Fibroblast of skin of left quadriceps (primary cell): ENCODE measurements at places on chromosomes 4 and X.

- DNase-seq: no peak
Measured at GRCh38 chrX:20743046-20743445, 476.3 kb upstream of the RPS6KA3 start.

- no peak for DNase-seq
Measured at GRCh38 chr4:81482326-81482725, 10.6 kb upstream of the RASGEF1B start.

- no peak for DNase-seq
Measured at GRCh38 chr4:177228599-177228998, 81.1 kb upstream of the NEIL3 start.

DNA sequence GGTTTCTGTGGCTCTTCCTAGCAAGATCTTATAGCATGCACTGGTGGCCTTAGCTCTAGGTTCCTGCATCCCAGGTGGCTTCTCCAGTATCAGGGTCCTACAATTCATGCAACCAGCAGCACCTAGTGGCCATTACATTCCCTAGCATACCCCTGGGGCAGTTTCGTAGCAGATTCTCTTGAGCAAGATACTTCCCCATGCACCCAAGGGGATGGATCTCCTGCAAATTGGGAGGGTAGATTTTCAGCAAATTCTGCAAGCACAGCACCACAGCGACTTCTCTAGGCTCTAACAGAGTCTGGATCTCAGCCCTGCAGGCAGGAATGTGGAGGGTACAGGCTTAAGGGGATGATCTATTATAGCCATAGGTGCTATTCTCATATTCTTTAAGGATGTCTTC lies 13.1 kb upstream of the SLC9B1 start:
- no peak for DNase-seq

DNA sequence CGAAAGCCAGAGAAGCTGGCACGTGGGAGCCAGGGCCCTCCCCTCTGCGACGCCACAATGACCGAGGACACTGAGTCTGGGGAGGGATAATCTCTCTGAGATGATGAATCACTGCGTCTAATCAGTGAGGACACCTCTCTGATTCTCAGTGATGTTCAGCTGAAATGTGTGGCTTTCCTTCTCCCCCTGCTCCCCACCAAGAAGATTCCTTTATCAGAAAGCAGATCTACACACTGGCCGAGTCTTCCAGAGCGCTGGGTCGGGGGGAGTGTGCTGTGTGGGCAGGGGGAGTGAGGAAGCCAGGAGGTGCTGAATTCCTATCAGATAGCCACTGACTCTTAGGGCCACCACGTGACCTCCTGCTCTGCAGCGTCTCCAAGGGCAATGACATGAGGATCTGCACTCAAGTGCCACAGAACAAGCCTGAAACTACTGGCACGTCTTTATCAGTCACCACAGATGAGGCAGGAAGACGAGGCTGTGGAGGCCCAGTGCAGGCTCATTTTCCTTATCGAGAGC lies 89.2 kb downstream of the GATB start:
- no peak for DNase-seq

- DNase-seq: no peak
Measured at GRCh38 chr4:104128850-104129213, 365.9 kb downstream of the CXXC4 start.

GRCh38 chr4:186725469-186726425 lies 2.1 kb upstream of the FAT1 start:
- peak; percentile 71 for DNase-seq

DNA sequence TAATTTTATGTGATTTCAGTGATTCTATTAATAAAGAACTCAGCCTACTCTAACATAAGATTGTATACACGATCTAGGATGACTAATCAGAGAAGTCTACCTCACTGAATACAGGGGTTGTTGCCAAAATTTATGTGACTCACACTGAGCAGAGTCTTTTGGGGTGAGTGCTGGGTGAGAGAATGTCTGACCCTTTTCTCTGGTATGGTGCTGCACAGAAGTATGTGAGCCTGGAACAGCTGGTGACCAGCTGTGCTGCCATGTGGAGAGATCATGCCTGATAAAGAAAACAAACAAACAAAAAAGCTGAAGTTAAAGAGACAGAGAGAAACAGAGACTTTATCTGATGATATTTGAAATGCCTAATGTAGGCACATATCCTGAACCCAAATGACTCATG lies 618.1 kb upstream of the GRIA3 start:
- peak; percentile 95 for DNase-seq

GRCh38 chr4:69239557-69240168 lies 25.1 kb upstream of the UGT2B11 start:
- no peak for DNase-seq

DNA sequence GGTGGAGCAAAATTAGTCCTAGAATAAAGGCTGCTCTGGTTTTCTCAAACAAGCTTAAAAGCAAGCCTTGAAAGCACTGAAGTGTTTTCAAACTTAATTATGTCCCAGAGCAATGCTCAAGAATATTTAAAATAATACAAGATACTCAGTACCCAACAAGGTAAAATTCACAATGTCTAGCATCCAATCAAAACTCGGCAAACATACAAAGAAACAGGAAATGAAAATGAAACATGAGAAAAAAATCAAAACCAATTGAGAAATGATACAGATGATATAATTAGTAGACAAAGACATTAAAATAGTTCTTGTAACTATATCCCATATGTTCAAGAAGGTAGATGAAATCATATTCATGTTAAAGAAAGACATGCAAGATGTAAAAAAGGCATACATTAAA lies 45.0 kb upstream of the MAML3 start:
- DNase-seq: no peak

DNA sequence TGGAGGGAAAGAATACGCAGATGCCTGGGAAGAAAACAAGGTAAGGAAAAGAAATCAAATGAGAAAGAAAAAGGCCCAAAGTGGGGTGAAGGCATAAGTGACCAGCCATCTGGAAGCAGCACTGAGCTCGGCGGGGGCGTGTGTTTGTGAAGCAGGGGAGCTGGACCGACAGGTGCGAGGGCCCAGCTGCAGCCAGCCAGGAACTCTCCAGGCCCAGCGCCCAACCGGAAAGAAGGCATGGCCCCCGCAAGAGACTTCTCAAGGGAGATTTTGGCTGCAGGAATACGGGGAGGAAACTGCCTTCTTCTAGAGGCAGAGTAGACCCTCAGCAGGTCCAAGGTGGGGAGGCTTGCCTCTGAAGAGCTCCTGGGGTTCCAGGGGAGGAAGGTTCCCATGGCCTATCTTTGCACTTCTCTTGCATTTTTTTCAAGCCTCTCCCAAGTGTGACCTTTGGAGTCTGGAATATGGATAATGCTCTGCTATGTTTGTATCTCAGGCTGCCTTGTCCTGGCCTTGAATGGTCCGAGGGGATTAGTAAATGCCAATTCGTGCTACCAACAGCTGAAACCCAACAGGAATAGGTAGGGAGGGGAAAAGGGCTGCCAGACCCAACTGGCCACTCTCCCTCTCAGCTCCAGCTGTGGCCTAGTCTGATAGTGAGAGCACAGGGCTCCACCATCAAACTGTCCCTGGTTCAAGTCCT lies 10.8 kb upstream of the CITED1 start:
- DNase-seq: no peak

GRCh38 chrX:47751670-47752069 lies 85.0 kb upstream of the ZNF81 start:
- DNase-seq: no peak

GRCh38 chr4:111234939-111235338 lies 612.1 kb upstream of the PITX2 start:
- no peak for DNase-seq

GRCh38 chrX:19964017-19964710 lies 26.7 kb downstream of the BCLAF3 start:
- DNase-seq: no peak

DNA sequence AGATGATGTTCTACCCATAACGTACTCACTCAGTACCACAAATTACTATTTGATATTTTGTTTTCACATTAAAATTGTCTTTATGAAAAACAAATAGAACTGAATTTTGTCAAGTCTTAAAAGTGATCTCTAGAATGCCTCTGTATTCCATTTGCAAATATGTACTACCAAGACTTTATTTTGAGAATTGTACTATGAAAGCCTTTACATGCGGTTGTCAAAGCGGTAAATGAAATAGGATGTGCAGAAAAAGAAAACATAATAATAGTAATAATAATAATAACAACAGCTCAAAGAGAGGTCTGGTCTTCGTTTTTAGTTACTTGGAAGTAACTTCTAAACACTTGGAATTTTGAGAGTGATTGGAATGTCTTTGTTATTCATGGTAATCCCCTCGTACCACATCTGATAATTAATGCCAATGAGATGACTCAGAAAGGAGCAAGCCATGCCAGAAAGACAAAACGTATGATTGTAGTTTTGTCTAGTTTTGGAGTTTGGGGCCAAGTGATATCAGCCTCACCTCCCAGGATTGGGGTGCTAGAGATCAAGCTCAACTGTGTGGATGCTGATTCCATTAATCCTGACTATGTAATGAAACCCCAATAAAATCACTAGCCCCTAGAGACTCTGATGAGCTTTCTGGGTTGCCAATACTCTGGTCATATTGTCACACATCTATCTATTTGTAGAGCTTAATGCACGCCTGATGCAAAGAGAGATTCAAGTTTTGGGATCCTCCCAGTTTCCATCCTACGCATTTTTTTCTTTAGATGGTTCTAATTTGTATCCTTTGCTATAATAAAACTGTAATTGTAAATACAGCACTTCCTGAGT lies 20.2 kb upstream of the CTSO start:
- peak; percentile 55 for DNase-seq

DNA sequence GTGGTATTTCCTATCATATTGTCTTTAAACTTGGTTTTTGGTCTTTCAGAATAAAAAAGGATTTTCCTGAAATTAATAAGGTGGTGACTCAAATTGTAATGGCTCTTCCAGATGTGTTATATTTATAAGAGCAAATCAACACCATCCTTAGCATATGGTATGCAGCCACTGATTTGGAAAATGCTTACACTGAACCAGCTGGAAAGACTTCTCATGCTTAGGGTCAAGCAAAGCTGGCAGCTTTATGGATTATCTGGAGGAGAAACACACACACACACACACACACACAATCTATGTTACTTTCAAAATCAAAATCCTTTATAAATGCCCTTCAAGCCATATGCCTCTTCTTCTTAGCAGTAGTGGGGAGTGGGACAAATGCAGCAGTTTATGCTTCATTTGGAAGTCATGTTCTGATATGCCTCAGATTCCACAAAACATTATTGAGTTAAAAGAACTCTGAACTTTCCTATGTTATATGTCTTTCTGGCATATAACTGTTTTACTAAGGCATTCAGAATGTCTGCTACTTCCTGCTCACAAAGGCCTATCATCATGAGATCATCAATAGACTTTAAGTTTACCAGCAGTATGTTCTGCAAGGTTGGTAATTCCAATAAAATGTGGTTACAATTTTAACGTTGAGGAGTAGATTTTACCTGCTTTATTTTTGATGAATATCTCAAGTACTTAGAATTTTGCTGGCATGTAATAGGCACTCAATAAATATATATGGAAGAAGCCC lies 72.9 kb upstream of the PRDM5 start:
- DNase-seq: no peak

GRCh38 chr4:11904846-11905739 lies 476.4 kb upstream of the HS3ST1 start:
- DNase-seq: no peak

- no peak for DNase-seq
Measured at GRCh38 chr4:6005175-6005574, 13.1 kb downstream of the C4orf50 start.

DNA sequence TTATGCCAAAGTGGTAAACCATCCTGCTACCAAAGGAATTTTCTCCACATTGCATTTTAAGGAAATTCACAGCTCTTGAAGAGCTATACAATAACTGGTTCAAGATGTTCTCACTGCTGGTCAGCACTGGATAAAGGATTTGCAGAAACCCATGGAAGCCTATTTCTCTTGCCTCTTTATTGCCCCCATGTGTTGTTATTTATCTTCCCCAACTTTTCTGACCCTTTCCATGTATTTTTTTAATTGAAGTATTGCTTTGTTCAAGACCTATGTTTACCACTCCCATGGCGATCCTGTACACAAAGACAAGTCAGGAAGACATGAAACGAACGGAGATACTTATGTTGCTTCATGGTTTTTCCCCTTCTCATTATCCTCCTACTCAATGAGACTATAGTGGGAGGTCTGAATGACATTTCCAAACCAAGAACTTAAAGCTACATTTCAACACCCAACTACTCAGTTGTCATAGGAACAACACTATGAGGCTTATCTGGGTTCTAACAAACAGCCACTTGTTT lies 566.4 kb upstream of the DIPK2B start:
- DNase-seq: peak; percentile 33

DNA sequence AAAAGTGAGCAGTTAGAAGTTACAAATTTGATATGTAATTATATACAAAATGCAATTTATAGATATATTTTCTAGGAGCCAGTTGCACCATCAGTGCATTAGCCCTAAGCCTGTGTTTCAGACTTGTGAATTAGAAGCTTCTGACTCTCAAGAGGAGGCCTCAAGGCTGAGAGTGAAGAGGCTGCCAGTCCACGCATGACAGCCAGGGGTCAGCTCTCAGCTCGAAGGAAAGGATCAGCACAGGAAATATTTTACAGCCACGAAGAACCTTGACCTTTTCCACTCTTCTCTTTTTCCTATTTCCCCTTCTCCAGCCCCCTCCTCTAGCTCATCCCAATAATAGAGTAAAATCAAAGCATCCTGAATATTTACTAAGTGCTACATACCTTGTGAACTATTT lies 642.4 kb downstream of the TRIML1 start:
- no peak for DNase-seq

- DNase-seq: no peak
Measured at GRCh38 chr4:93327346-93327745, 501.2 kb upstream of the ATOH1 start.

GRCh38 chrX:12007881-12008280 lies 130.4 kb upstream of the FRMPD4 start:
- DNase-seq: peak; percentile 38

DNA sequence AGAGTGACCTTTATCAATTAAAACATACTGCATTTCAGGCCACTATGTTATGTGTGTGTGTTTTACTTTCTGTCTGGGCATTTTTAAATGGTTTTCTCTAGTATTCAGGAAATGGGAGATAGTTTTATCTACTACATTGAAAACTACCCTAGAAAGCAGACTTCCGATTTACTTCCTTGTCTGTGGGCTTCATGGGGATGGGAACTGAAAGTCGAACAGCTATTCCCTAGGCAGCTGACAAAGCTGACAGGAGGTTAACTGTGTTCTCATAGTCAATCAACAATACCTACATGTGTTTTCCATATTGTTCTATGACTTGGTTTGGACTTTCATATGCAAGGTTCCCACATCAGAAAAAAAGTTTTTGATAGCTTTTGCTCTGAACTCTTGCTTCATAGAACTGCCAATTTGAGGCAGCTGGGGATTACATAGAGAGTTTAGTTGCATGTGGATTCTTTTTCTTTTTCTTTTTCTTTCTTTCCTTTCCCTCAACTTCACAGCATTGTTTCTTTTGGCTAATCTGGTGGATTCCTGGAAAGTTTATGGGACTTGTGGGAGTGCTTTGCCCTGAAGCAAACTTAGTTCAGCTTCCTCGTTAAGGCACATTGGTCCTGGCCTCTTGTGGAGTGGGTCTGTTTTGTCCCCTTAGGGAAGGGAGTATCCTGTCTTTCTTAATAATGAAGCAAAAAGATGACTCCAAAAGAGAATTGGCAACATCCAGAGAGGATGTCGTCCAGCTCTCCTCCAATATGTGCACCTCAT lies 327.1 kb upstream of the GIMD1 start:
- no peak for DNase-seq

- DNase-seq: no peak
Measured at GRCh38 chr4:77619408-77619807, 13.8 kb downstream of the CXCL13 start.

GRCh38 chr4:173319696-173320095 lies 14.5 kb downstream of the HMGB2 start:
- no peak for DNase-seq

- DNase-seq: no peak
Measured at GRCh38 chr4:9870165-9870790, 88.8 kb downstream of the DRD5 start.

- DNase-seq: peak; percentile 51
Measured at GRCh38 chr4:71498002-71498401, 159.2 kb downstream of the SLC4A4 start.
